ENCODE measurements at places on chromosomes 3 and 15. TPM values are rescaled to one million over a fixed set of nuclear protein-coding genes. Genes with fewer than 3 reads are reported as not detected.

The APOD gene
- 3.4 TPM for total RNA-seq

DNA sequence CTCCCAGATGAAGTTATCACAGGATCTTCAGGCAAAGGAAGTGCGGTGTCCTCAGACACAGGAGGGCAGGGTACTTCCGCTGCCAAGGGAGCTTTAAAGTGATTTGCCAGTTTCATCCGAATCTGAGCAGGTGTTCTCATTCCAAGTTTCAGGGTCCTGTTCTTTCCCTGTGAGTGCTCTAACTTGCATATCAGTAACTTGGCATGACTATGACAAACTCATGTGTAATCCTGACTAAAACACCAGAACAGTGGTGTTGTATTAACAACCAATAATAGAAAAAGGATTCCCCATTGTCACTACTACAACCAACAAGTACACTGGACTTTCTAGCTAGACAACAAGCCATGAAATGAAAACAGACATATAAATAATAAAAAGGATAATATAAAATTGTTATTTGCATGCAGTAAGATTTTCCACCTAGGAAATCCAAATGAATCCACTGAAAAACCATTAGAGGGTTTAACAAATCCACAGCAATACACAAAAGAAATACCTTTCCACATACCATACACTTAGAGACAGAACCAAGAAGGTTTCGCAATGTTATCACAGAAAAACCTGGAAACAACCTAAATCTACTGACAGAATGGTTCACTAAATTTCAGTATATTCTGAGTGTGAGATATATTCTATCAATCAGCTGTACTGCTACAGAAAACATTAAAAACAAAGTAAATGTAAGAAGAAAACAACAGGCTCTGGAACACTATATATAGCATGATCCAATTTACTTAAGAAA, 40.9 kb upstream of the RPL35A start:
- DNase-seq: no peak

DNA sequence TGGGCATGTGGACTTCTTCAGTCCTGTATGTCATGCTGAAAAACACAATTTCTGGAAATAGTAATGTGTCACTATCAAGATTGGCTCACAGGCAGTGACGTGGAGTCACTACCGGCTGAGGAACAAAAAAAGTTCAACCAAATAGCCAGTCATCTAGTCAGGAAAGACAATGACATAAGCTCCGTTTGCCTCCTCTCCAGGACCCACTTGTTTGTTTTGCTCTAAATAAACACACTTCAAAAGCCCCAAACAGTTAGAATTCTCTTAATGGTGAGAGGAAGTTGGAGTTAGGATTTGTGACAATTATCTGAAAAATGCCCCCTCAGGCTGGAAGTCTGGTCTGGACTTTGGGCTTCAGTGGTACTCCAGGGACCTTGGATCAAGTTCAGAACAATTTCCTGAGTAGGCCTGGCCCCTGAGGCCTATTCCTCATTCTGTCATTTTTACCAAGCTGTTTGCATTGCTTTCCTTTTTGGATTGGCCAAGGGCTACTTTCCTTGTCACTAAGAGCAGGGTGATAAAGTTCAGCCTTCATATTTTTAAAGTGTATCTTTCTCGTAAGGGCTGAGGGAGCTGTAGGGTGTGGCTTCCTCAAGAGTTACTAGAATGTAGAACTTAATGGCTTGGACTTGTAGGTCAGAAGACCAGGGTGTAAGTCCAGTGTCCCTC, 98.9 kb downstream of the EOMES start:
- no peak for DNase-seq

DNA sequence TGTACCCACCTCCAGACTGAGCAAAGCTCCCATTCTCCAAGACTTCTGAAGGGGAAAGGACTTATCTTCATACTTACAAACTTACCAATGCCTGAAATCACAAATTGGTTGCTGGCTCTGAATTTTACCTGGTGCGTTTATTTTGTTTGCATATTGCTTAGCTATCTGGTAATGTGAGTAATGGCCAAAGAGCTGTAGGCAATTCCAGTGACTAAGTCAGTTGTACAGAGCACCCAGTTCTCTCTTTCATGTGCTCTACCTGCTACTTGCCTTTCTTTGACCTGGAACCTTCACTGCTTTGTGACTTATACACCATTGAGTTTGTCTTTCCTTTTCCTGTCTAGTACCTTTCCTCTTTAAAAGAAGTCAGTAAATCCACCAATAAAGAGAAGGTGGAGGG, 755.9 kb upstream of the LMCD1 start:
- DNase-seq: no peak

The TJP1 gene
- total RNA-seq: 119 TPM

The WDR5B gene
- total RNA-seq: 2.6 TPM

GRCh38 chr3:189119950-189120349, 51.8 kb upstream of the TPRG1 start:
- DNase-seq: no peak

- DNase-seq: no peak
Observed at GRCh38 chr3:132972333-132972732, 65.9 kb upstream of the TMEM108 start.

GRCh38 chr3:139629033-139629432, 48.7 kb downstream of the NMNAT3 start:
- peak; percentile 10 for DNase-seq

GRCh38 chr3:193782276-193782647, 189.3 kb downstream of the OPA1 start:
- peak; percentile 35 for DNase-seq

- no peak for DNase-seq
Observed at GRCh38 chr15:22231603-22232002, 151.3 kb downstream of the OR4M2 start.

GRCh38 chr3:171984883-171985282, 54.5 kb upstream of the FNDC3B start:
- DNase-seq: no peak

DNA sequence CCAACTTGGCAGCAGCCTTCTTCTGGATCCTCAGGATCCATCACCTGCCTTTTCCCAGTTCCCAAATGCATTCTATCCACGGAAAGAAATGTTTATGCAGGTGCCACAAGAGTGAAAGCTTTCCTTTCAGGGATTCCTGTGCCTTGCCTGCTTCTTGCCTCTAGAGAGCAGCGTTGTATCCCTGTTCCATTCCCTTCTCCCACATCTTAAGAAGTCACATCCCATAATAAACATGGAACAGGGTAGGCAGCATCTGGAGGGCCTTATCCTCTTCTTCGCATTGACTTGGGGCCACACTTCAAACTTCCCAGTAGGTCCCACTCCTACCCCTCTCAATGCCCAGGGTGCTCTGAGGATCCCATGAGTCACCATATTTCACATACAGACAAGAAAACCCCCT, 72.7 kb upstream of the DCLK3 start:
- no peak for DNase-seq

- DNase-seq: no peak
Observed at GRCh38 chr3:24498796-24499195, 4.1 kb upstream of the THRB start.

GRCh38 chr3:52879090-52879489, 18.3 kb downstream of the STIMATE start:
- DNase-seq: no peak

- DNase-seq: no peak
Observed at GRCh38 chr15:71125831-71126450, 10.7 kb downstream of the THSD4 start.

GRCh38 chr3:59609657-59610348, 560.0 kb upstream of the CFAP20DC start:
- DNase-seq: no peak

GRCh38 chr15:96756146-96756545, 425.6 kb downstream of the NR2F2 start:
- DNase-seq: no peak

The SLC6A11 gene
- total RNA-seq: not detected

The KLHL40 gene
- not detected for total RNA-seq

GRCh38 chr15:60933900-60934885, 294.9 kb downstream of the RORA start:
- no peak for DNase-seq

The FOXB1 gene
- total RNA-seq: not detected

GRCh38 chr3:13715167-13715954, 164.5 kb downstream of the WNT7A start:
- DNase-seq: no peak

DNA sequence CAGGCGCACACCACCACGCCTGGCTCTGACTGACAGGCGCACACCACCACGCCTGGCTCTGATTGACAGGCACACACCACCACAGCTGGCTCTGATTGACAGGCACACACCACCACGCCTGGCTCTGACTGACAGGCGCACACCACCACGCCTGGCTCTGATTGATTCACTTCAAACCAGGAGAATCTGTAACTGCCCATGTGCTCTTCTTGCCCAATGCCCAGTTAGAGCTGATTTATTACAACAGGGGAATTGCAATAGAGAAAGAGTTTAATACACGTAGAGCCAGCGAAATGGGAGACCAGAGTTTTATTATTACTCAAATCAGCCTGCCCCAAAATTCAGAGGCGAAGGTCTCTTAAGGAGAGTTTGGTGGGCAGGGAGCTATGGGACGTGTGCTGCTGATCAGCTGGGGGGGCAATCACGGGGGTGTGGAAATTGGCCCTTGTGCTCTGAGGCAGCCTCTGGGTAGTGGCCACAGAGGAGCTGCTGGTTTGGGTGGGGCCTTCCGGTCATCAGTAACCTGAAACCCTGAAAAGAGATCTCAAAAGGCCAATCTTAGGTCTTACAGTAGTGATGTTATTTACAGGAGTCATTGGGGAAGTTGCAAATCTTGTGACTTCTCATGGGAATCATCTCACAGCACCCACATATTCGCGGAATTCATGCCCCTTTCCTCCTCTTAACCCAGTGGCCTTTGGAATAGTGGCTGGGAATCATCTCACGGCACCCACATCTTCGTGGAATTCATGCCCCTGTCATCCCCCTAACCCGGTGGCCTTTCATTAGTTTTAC, 63.8 kb upstream of the TFRC start:
- DNase-seq: no peak

The LRTM1 gene
- total RNA-seq: not detected

GRCh38 chr15:72591361-72591760, 63.1 kb upstream of the GOLGA6B start:
- no peak for DNase-seq

- no peak for DNase-seq
Observed at GRCh38 chr3:113533534-113533892, 1.2 kb downstream of the SIDT1 start.

The MAGI1 gene
- 50.8 TPM for total RNA-seq

- DNase-seq: no peak
Observed at GRCh38 chr3:111666041-111666735, 71.0 kb upstream of the ZBED2 start.

DNA sequence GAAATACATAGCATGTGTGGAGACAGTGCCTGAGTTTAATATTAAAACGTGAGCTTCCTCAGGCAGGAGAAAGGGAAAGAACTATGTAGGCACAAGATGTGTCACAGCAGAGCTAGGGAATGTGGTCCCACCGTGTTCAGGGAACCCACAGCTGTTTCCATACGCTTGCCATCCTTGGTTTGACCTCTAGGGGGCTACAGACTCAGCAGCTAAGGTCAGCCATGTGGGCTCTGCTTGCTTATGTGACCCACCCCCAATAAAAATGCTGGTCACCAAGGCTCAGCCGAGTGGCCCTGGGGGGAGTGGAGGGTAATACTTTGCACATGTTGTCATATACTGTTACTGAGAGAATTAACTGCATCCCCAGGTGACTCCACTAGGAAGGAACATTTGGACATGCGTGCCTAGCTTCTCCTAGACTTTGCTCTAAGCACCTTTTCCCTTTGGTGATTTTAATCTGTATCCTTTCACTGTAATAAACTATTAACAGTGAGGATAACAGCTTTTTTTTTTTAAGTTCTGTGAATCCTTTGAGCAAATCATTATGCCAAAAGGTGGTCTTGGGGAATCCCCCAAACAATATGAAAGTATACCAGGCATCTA, 3.3 kb downstream of the TUBGCP5 start:
- DNase-seq: peak; percentile 29

The CYP8B1 gene
- not detected for total RNA-seq

DNA sequence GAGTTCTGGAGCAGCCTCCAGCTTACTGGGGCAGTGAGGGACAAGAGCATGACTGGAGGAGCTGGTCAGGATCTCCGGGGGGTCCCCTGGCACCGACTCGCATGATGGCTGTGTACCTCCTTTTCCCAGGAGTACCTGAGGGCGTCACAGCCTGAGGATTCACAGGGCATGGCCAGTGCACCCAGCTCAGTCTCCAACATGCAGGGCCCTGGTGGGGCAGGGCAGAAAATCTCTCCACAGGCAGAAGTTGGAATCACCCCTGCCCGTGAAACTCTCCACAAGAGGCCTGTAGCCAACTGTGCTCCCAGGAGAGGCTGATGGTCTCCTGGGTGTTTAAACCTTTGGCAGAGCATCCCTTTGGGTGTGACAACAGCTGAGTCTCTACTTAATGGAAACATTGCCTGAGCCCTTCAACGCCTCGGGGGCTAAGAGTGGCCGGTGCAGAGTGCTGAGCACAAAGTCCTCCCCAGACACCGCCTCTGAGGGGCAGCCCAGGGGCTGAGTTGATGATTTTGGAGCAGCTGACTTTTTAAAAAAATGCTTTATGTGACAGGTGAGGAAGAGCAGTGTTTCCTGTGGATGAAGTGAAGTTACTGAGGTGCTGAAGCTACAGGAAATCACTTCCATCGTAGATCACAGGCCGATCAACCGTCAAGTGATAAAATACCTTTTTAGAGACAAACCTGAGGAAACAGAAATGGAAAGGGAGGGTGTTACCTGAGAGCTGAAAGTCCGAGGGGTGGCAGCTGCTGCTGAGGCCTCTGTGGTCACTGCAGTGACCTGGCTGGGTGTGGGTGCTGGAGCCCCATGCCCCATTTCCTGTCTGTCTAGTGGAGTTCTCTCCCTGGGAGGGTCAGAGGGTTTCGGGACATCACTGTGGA, 21.9 kb upstream of the CXCR6 start:
- DNase-seq: no peak

DNA sequence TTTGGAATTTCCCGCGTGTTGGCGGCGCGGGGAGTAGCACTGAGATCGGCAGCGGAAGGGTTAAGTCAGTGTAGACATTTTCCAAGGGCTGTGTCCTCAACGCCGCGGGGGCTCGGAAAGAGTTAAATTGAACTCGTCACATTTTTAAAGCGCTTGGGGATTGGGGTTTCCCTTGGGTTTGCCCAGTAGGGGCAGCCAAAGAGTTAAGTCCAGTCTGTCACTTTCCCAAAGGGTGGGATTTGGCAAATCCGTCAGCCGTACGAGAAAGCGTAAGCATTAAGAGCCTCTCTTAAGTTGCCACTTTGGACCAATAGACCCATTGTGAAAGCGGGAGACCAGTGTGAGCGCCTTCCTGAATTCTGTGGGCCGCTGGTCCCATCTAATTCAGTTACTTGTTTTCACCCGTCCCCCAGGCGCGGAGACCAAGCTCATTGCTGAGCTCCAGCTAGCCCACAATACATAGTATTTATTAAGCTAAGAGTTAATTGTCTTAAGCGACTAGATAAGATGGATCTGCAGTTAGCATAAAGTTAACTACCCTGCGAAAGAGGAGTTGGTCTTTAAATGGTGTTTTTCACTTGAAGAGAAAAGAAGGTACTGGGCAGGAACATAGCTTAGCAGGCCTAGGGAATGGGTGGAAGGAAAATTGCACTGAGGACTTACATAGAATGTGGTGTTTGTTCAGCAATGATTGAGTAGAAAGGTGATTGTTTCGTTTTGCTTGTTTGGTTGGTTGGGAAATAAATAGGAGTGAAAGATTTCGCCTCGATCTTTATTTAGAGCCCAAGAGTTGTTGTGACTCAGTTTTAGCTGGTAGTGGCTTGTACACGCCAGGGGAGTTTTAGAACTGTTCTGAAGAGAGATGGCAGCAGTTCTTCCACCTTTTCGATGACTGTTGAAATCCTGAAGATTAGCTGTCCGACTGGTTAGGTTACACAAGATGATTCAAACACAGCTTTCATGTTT, 932 bp downstream of the ARL8B start:
- DNase-seq: peak; percentile 32

The ZNF502 gene
- 5.2 TPM for total RNA-seq

The NME9 gene
- not detected for total RNA-seq

GRCh38 chr3:130386604-130387263, 41.3 kb downstream of the COL6A5 start:
- no peak for DNase-seq

The ZBED2 gene
- not detected for total RNA-seq
